Stomach (tissue), 19 donors: ENCODE measurements at places on chromosomes 3 and 15.

DNA sequence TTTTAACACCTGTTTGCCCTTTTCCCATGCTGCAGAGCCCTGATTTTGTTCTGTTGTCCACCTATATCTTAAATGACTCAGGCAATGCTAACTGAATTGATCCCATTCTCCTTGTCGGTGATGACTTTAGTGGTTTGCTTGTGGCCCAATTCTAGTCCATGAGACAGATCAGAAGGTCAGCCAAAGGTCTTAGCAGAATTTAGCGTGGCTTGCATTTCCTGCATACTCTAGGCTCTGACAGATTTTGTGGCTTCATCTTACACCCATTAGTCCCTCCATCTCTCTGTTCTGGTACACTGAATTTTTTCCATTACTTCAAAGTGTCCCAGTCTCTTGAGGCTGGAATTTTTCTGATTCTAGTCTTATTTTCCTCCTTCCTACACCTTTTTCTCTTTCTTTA, 161.9 kb downstream of the STAC start:
- DNase-seq, result no peak

DNA sequence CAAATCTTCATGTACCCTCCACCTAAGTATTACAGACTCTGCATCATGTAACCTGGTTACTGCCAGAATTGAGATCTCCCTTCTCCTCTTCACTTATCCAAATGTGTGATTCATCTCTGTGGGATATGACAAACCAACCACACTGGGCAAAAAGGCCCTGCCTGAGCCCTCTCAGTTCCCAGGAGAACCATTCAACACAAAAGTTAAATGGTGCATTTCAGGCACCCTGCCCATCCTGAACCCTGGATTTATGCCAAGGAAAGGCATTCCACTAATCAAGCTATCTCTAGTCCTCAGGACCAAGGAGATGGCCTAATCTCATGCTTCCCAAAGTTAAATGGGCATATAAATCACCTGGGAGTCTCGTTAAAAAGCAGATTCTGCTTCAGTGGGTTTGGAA, 108.5 kb downstream of the TNIK start:
- DNase-seq, result no peak

GRCh38 chr3:168249205-168249549, 153.5 kb upstream of the GOLIM4 start:
- no peak for DNase-seq

DNA sequence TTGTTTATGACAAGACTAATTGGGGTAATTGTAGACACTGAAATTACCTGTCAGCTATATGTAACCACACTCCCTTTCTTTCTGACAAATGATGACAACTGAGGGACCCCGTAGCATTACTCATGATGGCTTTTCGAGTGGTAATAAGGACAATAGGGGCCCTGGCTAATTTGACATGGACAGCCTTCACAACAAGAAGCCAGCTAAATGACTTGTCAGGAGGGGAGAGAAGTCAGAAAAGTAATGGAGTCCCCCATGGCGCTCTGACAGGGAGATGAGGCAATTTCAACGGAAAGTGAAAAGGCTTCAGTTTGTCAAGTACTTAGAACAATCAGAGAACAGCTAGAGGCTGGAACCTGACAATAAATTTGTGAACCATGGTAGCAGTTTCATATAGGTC, 177.3 kb downstream of the CDIN1 start:
- DNase-seq, result no peak

DNA sequence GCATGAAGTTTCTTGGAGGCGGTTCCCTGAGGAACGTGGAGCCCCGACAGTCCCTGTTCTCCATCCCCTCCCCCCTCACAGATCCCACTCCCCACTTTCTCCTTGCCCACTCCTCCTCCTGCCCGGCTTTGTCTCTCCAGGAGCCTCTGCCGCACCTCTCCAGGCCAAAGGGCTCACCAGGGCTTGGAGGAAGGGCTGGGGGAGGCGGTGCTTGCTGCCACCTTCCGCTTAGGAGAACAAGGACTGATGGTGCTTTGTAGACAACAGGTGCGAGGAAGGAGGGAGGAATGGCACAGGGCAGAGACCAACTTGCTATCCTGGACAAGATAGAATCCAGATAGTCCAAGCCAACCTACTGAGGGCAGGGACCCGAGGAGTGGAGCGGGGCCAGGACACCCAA, 103.5 kb upstream of the SMAD3 start:
- no peak for DNase-seq

DNA sequence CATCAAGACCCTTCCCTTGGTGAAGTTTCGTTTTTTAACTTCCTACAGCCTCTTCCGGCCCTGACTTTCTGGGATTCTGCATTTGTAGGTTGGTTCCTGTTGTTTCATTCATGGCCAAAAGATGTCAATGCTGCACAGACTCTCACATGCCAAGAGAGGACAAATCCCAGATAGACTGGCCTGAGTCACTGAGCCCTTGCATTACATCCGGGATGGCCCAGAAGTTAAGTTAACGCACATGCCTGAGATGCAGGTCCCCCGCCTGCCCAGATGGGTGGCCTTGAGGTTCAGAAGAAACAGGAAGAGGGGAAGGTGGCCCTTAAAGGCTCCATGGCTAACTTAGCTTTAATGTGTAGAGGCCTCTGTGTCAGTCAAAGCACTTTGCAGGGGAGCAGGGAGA, 51.6 kb upstream of the SRGAP3 start:
- no peak for DNase-seq

DNA sequence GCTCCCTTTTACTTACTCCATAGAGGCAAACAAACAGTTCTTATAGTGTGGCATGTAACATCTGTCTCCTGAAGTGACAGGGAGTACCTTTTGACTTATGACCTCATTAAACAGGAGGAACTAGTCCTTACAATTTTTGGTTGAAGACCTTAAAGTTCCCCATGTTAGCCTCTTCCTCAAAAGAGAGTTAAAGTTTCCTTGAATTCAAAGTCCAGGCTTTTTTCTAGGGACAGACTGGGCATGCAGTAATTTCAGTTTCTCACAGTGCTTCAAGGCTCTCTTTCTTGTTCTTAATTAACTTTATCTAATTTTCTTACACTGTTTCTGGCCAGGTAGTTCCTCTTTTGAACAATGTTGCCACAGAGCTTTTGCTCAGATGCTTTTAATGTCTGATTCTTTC, 12.1 kb downstream of the GOLM2 start:
- no peak for DNase-seq

DNA sequence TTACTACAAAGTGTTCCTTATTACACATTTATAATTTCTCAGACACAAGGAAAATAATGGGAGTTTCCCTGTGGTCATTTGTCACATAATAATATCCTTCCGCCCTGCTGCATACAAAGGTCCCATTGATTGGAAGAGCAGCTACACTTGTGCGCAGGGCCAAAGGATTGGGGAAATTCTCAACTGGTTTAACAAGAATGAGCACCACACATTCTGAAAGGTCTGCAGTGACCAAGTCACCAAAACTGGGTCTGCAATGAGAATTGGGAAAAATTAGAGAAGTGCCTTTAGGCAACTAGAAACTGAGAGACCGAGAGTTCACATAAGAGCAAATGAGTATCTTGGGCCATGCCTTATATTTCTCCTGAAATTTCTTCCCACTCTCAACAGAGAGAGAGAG, 98.2 kb upstream of the NR2F2 start:
- no peak for DNase-seq

DNA sequence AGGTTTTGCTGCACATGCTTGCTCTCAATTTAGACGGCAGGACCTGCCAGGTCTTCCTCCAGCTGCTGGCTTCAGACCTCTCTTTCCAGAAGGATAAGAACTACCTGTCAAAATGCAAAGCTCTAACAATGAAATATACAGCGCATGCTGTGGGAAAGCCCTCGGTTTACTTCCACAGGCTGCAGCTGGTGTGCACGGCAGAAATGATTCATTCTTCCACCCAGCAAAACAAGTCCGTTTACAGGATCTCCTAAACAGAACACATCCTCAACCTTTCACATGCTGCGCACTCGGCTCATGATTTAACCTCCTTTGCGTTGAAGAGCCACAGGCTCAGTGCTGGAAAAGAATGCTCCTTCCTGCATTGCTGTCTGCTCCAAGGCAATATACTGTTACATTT, 92.4 kb upstream of the WNT5A start:
- DNase-seq, result peak; percentile 71

- DNase-seq, result no peak
Observed at GRCh38 chr15:73885954-73886700, 12.8 kb downstream of the TBC1D21 start.

DNA sequence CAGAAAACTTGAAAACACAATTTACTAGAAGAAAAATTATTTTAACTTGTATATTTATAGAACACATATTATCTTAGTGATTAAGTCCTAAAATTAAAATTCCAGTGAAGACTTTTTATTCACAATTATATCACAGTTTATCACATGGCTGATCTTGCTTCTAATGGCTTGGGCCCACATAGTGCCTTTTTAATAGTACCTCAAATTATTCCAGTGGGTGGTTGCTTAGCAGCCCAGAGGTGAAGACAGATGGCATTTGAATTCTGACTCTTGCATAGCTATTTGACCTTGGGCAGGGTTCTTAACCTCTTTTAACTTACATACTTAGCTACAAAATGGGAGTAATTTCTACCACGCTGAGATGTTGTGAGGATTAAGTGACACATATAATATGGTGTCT, 214.7 kb upstream of the SGO1 start:
- no peak for DNase-seq

GRCh38 chr15:41870689-41871081, 23.2 kb downstream of the SPTBN5 start:
- no peak for DNase-seq

DNA sequence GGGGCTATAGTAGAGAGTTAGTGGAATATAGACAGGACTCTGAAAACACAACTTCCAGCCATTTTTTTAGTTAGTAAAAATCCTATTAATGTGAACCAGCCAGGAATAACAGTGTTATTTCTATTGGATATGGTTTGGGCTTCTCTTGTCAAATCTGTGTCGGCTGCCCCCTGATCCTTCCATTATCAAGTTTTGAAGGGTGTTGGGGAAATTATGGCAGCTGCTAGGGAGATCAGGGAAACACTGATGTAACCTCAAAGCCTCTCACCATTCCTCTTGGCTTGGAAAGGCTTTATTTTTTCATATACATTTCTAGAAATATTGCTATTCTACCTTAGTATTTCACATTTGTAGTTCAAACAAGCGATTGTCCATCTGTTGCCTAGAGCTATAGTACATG, 293.7 kb upstream of the TPRG1 start:
- DNase-seq, result no peak

DNA sequence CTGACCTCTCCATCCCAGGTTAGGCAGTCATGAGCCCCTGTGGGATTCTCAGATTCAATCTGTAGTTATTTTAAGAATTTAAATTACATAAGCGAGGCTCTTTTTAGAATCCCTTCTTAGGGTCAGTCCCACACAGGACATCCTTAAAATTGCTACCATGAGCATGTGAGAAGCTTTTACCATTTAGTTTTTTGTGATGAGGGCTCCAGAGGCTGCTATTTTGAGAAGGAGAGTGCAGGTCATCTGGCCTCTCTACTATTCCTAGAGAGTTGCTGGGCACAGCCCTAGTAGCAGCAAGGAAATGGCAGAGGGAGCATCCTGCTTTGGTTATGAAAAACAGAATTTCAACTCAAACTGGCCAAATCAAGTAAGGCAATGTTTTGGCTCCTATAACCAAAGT, 13.6 kb upstream of the CADPS start:
- no peak for DNase-seq
